ENCODE measurements at places on chromosomes 6 and 20.
A peak's percentile ranks its signal among the peaks of the same experiment; 100 is the strongest.

DNA sequence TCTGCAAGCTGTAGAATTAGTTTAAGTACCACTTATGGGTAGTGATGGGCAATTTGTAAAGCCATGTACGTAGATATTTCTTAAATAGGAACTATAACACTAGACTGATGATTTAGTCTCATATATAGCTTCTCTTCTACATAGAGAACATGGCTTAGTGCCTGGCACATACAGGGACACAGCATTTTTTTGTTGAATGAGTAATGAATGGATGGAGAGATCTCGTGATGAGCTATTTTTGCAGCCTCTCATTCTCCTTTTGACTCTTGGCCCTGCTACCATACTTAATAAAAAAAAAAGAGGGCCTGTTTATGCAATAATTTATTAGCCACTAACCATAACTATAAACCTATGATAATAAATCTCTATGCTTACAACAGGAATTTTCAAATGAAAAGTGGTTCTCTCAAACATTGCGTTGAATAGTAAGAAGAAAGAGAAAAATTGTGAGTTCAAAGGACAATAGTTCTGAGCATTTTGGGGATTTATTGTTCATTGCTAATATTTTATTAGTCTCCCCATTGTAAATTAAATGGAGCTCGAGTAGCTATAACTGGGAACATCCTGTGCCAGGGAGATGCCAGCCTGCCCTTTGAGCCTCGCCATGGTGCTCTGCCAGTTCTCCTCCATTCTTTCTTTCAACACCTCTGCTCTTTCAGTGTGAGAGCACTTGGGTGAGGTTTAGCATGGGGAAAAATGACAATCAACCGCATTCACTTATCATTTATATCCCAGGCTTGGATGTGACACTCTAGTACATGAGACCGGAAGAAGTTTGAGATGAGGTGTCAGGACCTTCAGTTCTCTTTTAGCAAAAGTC is 14.7 kb upstream of the RCAN2 start:
- no peak for DNase-seq

- no peak for DNase-seq
Measured at GRCh38 chr6:96420294-96420693, 101.3 kb upstream of the UFL1 start.

GRCh38 chr6:89392823-89393222 is 19.2 kb downstream of the RRAGD start:
- no peak for DNase-seq

DNA sequence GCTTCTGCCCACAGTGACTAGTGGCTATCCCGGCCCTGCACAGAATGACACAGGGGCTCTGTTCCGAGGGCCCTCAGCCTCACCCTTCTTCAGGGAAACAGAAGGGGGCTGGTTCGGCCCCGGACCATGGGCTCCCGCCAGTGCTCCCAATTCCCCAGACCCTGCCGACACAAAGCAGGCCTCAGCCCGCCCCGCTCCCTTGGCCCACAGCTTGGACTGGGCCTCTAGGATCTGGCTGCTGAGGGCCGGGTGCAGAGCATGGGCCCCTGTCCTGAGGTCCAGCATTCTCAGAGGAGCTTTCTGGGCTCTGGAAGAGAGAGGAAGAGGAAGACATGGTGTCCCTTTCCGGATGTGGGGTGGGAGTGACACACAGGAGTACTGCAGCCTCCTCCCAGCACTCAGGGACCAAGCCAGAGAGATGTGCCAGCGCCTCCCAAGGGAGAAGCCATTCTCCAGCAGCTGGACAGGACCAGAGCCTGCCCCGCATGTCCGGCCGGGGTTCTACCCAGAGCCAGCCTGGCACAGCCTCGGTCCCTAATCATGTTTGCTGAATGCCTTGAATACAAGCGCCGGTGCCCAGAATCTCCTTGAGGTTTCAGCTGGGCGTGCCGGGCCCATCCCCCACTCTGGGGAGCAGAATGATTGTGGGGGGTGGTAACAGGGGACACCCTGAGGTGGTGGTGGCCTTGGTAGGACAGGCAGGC is 23.9 kb downstream of the C20orf203 start:
- DNase-seq = no peak

DNA sequence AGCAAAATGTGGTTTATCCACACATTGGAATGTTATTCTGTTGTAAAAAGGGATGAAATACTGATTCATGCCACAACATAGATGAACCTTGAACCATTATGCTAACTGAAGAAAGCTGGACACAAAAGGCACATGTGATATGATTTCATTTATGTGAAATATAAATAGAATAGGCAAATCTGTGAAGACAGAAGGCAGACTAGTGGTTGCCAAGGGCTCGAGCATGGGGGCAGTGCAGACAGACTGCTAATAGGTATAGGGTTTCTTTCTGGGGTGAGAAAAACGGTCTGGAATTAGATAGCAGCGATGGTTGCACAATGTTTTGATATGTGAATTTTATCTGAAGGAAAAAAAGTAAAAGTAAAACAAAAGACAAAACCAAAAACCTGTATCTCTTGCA is 54.6 kb upstream of the FNDC1 start:
- DNase-seq = no peak

- DNase-seq = no peak
Measured at GRCh38 chr20:38405132-38405531, 30.0 kb downstream of the SNHG17 start.

DNA sequence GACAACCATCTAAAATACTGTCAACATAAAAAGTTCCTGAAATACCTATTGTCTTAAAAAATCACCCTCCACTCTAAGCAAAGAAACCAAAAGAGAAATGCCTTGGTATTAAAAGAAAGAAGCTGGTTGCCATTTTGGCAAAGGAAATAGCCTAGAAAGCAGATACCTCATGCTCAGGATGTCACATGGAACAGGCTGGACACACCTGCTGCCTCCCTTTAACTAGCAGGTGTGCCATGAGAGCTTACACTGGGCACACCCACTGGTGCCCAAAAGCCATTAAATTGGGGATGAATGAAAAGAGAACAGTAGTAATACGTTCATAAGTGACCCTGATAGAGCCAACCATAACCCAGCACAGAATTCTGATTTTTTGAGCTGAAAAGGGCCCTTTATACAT is 1.5 kb downstream of the SLC23A2 start:
- DNase-seq = no peak

- no peak for DNase-seq
Measured at GRCh38 chr20:10916312-10916711, 242.5 kb upstream of the JAG1 start.

- DNase-seq = no peak
Measured at GRCh38 chr6:135162678-135163439, 18.2 kb upstream of the MYB start.

- no peak for DNase-seq
Measured at GRCh38 chr6:118871331-118871730, 22.6 kb upstream of the ASF1A start.

GRCh38 chr6:4364711-4365110 is 229.3 kb upstream of the ECI2 start:
- no peak for DNase-seq

GRCh38 chr6:90121982-90122381 is 174.7 kb downstream of the BACH2 start:
- no peak for DNase-seq

DNA sequence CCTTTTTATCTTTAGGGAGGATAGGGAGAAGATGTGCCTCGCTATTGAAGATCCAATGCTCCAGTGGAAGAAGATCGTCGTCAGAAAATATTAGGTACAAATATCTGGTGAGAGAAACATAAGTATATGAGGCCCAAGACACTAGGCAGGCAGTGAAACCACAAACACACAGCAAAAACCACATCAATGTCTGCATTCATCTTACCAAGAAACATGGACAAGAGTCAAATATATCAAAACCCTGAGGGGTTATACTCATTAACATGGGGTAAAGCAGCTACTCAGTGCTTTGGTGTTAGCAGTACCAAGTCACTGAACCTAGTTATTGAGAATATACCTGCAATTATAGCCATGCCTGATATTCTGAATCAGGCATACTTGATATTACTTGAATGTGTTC is 101.4 kb upstream of the FAM184A start:
- DNase-seq = no peak

GRCh38 chr6:75409928-75410327 is 83.7 kb downstream of the FILIP1 start:
- no peak for DNase-seq

GRCh38 chr20:53425941-53426340 is 167.7 kb downstream of the ZNF217 start:
- DNase-seq = no peak

DNA sequence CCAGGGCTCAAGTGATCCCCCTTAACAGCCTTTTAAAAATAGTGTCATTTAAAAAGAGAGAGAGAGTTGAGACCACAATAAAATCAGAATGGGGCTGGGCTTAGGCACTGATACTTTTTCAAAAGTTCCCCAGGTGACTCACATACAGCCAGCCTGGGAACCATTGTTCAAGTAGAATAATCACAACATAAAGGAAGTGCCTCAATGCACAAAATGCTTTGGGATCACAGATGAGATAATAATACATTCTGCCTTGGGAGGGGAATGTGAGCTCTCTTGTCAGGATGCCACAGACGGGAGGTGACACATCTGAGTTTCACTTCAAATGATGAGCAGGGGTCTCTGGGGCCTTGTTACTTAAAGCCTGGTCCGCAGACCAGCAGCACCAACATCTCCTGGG is 34.0 kb upstream of the GABRR1 start:
- no peak for DNase-seq

GRCh38 chr6:19998541-19998940 is 161.4 kb downstream of the ID4 start:
- DNase-seq = no peak

DNA sequence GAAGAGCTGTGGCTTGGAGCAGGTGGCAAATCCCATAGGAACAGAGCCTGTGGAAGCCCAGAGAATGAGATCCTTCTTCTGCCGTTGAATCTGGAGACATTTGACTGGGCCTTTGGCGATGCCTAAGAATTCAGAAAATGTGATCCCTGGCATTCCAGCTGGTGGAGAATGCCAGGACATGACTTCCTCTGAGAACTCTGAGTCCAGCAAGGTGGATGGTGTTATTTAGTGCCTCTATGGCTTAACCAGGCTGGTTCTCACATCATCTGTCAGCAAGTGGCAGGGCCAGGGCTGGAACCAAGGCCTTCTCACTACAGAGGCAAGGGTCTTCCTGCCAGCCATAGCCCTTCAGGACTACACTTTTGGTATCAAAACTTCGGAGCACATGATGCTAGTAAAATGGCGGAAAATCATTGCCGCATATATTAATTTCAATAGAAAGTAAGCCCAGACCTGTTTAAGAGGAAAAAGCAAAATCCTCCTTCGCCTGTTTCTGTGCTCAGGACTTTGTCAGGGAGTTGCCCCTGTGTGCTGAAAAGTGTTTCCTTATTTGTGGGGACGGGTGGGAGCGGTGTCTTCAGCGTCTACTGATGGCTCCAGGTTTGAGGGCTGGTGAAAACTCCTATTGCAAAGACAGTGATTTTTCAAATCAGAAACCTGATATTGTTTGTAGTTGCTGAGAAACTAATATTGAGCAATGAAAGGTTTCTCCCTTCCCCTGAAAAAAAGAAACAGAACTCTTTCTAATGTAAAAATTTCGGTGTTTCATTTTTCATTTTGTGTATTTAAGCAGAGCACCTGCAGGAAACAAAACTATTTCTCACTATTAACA is 23.9 kb downstream of the DUSP22 start:
- DNase-seq = no peak

DNA sequence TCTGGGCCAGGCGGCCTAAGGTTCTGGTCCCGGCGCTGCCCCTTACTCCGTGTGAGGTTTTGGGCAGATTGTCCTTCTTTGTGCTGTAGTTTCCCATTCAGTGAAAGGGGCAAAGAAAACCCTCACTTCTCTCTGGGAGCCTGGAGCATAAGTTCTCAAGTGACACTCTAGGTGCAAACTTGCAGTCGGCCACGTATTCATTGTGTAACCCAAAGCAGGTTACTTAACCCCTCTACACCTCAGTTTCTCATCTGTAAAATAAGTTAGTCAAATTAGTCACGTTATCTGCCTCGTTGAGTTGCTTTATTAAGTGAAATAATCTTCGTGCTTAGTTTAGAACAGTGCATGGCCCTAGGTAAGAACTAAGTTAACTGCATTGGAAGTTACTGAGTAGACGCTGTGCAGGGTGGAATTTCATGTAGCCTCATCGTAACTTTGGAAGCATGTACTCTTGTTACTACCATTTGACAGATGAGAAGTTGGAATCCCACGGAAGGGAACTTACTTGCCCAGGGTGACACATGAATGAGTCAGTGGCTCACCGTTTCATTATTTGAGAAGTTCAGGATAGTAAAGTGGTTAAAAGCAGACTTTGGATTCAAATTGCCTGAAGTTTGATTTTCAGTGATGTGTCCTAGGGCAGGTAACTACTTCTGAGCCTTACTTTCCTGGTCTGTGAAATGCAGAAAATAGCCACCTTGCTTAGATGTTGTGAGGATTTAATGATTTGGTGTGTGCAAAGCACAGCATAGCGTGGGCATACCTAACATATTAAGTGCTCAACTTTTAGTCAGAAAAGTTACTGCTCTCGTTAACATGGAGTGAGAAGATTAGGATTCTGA is 556 bp upstream of the MROH8 start:
- peak; percentile 6 for DNase-seq

- DNase-seq = no peak
Measured at GRCh38 chr6:75794954-75795739, 46.1 kb downstream of the MYO6 start.

- no peak for DNase-seq
Measured at GRCh38 chr20:6560978-6561377, 206.5 kb upstream of the BMP2 start.

GRCh38 chr6:31734821-31735406 is 1.4 kb downstream of the CLIC1 start:
- DNase-seq = peak; percentile 34

DNA sequence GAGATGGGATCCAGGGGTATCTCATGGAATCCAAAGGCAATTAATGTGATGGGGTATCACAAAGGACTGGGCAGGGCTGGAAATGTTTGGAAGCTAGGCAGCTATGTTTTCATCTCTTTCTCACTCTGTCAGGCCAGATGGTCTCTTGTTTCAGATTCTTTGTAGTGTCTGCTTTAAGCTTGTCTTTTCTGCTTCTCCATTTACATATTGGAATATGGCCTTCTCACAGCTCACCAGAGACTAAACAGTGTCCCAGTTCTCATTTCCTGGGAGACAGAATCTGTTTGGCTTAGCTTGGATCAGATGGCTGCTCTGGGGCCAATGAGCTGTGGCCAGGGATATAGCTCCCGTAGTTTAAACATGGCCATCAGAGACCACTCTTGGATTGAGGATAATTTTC is 78.9 kb downstream of the SLC35F1 start:
- no peak for DNase-seq

DNA sequence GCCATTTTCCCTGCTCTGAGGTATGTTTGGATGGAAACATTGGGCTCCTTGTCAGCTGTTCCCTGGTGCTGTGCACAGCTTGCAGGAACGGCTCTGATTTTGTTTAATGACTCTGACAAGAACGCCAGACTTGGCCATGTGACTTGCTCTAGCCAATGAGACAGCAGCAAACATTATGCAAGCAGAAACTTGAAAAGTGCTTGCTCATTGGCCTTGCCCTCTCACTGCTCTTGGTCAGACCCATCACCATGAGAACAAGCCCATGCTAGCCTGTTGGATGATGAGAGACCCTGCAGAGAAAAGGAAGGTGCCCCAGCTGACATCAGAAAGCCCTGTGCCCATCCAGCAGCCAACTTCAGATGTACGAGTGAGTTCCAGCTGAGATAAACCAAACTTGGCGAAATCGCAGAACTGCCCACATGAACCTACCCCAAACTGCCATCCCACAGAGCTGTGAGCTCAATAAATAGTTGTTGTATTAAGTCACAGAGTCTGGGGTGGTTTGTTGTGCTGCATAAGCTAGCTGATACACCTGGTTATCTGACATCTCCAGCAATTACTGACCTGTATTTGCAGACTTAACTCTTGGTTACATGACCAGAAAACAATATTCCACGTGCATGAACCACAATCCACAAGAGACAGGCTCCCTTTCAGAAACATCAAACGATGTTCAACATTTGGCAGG is 96.9 kb downstream of the JPH2 start:
- no peak for DNase-seq
